ENCODE measurements at places on chromosomes 3 and 15.

GRCh38 chr3:140007081-140007480 lies 72.1 kb downstream of the CLSTN2 start:
- DNase-seq: no peak

- no peak for DNase-seq
These were observed 24.3 kb upstream of the IL12A start for GRCh38 chr3:159964166-159964973.

GRCh38 chr15:33310481-33311311 lies at the start of gene RYR3:
TSS of gene RYR3 (plus strand) at chr15:33310967. CDS start at chr15:33311046, 79 bp downstream.
- DNase-seq: peak; percentile 87

- no peak for DNase-seq
These were observed 496.8 kb downstream of the CNTN4 start for GRCh38 chr3:2595486-2595885.

DNA sequence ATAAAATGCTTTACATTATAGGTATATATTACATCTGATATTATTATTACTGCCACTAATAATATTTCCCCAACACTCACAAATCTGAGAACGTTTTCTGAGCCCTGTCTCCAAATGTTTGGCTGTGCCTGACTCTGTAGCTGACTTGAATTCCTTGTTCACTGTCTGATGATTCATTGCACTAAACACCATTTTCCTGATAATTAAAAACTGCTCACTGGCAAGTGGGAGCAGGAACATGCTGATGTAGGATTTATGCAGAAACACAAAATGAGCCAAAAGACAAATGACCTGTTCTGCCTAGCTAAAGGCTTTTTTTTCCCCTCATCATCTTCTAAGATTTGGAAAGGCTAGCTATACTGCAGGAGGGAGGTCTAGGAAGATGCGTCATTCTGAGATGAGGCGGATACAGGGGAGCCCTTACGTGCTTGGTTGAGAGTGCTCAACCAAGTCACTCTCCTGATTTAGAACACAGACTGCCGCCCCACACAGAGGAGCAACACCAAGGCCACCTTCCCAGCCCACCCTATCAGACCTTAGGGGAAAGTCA lies 380.7 kb downstream of the EPHB1 start:
- DNase-seq: peak; percentile 41

GRCh38 chr3:14508966-14509795 lies 31.0 kb downstream of the GRIP2 start:
- peak; percentile 86 for DNase-seq

GRCh38 chr3:161987933-161988332 lies 491.3 kb downstream of the OTOL1 start:
- no peak for DNase-seq

- DNase-seq: peak; percentile 78
These were observed 21.0 kb downstream of the RARB start for GRCh38 chr3:25448750-25449692.

GRCh38 chr3:108826309-108827187 lies 4.0 kb downstream of the TRAT1 start:
- peak; percentile 57 for DNase-seq
